ENCODE measurements at places on chromosomes 1 and 21.

- no peak for DNase-seq
Observed at GRCh38 chr1:159918352-159919200, 6.7 kb downstream of the TAGLN2 start.

DNA sequence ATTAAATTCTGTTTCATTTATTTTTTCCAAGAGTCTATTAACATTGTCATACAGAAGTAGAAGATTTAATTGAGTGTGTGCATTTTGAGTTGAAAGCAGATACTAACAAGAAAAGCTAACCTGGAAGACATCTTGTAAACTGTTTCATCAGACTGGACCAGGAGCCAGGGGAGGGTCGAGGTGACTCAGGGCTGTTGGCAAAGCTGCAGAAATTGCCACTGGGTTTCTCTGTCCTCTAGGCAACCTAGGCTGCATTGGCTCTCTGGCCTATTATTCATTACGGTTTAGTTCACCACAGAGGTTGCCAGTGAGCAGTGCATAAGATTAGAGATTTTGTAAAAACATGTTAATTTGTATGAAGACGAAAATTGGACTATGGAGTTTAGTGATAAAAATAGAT lies 27.5 kb downstream of the ERG start:
- no peak for DNase-seq

DNA sequence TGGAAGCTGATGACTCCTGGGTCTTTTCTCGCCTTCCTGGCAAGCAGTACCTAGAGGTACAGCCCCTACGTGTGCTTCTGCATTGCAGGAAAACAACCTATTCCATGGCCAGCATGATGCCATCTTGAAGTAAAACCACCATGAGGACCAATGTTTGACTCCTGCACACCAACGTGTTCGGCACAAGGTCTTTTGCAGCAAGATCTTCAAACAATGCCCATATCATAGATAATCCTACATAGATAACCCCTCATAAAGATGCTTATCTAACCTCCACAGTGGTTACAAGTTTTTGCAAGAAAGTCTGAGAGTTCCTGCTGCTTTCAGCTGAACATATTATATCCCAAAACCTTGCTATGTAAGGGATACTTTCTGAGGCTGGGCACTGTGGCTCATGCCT lies 141.1 kb upstream of the MAP1LC3C start:
- DNase-seq: no peak

DNA sequence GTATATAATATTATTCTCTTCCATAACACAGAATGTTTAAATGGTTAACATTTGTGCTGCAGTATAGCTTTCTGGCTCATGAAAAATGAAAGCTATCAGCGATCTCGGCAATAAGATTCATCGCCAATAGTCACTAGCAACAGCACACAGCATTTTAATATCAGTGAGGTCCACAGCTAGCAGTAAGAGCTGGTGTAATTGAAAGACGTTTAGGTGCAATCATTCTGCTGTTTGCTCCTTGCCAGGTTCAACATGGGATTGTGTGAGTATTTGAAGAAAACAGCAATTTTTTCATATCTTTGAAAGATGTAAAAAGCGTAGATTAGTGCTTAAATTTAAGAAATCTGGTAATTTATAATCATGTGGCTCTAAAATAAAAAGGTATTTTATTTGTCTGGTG lies 20.1 kb downstream of the PRKACB start:
- DNase-seq: no peak

- DNase-seq: no peak
Observed at GRCh38 chr1:25586181-25586588, 30.4 kb upstream of the MAN1C1 start.

- no peak for DNase-seq
Observed at GRCh38 chr1:54583871-54584270, 35.8 kb downstream of the ACOT11 start.

DNA sequence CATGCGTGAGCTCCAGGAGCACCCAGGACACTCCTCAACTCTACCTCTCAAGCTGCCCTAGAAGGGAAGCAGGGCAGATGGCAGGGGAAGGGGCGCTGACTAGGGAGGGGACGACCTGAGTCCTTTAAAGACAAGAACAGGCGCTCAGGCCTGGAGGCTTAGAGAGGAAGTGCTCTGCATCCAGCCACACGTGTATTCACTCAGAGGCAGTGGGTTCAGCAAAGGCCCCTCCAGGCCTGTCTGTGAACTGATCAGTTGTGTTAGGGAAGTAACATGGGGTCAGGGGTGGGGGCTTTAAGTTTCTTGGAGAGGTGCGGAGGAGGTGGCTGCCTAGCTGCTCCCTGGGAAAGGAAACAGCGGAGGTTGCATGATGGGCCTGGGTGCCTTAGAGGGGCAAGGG lies 37.1 kb upstream of the ARF1 start:
- DNase-seq: no peak

- no peak for DNase-seq
Observed at GRCh38 chr1:91098299-91098906, 76.6 kb upstream of the ZNF644 start.

- DNase-seq: no peak
Observed at GRCh38 chr1:94884507-94884906, 42.4 kb downstream of the CNN3 start.

DNA sequence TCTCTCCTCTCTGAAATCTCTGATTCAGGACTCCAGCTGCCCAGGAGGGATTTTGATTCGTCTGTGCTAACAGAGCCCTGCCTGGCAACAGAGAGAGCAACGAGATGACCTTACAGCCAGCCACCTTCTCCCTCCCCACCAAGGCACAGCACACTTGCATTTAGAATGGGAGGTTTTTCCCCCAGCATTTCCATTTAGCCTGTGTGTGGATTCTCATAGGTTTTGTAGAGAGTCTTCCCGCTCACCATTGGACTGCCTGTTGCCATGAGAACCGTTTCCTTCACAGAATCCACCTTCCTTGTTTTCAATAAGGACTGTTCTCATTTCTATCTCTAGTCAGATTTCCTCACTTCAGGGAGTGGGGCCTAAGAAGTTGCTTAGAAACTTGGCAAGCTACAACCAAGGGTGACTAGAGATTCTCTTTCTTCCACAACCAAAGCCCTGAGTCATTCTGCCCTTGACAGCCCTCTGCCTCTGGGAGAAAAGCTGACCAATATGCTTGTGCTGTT lies 5.8 kb upstream of the IKBKE start:
- DNase-seq: no peak

DNA sequence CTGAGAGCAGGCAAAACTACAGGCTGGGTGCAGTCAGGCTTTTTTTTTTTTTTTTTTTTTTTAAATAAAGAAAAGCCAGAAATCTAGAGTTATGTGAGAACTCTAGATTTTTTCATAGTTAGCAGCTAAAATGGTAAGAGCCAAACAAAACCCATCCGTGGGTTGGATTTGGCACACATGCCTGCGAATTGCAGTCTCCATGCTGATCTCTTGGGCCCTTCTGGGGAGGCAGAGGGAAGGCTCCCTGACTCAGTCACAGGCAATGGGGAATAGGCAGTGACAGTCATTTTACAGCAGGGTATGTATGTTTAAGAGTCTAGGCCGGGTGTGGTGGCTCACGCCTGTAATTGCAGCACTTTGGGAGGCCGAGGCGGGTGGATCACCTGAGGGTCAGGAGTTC lies 2.6 kb downstream of the TXLNA start:
- no peak for DNase-seq

DNA sequence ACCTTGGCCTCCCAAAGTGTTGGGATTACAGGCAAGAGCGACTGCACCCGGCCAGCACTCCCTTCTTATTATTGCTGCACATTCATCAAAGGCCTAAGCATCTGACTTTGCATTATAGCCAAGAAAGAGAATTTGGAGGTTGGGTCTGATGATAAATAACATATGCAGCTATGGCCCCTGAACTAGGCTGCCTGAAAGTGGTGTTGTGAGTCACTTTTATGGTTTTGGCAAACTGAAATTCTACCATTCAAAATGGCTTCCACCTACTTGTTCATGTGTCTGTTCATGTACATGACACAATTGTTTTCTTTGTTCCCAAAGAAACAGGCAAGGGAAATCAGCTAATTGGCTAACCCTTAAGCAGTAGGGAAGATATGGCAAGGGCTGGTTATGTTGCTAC lies 25.0 kb upstream of the UAP1 start:
- no peak for DNase-seq

- no peak for DNase-seq
Observed at GRCh38 chr1:56189946-56190805, 389.2 kb downstream of the PLPP3 start.

- DNase-seq: no peak
Observed at GRCh38 chr1:66699213-66699612, 53.0 kb upstream of the DYNLT5 start.

DNA sequence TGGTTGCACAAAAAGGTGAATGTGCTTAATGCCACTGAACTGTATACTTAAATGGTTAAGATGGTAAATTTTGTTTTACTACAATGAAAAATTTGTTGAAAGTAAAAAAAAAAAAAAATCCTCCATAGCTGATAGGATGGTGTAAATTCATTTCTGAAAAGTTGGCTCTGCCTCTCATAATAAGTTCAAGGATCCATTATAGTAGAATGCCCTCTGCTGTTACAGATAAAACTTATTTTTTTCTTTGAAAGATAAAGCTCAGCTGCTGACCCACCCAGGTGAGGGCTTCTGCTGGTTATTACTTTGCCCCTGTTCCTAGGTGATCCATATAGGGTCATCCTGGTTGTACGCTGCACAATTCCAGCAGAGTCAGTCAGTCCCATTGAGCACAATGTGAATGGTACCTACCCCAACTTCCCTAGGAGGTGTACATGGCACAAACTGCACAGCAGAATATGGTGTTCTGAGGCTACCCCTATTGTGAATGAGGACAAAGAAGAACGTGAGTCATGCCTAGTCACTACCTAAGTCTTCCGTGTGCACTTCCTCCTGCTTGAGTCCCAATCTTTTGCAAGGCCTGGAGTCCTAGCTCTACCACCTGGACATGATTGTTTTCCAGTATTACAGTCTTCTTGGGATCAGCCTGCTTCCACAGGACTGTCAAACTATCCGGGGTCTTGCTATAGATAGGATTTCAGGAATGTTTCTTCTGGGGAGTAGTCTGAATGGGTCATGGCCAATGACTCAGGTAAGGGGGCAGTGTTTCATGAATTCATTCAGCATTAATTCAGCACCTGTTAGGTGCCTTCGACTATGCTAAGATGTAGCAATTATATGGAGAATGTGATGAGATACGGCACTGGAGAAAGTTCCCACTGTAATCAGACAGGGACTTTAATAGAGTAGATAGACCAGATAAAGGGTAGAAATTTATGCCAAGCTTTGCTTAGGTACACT lies 20.8 kb upstream of the CD5L start:
- DNase-seq: no peak
